ENCODE measurements at places on chromosomes 7 and 10. TPM values are rescaled to one million over a fixed set of nuclear protein-coding genes. Genes with fewer than 3 reads are reported as not detected.

Gene CRHR2
- 0.20 TPM for total RNA-seq

Gene STEAP1B
- 2.0 TPM for total RNA-seq

Gene PDE6C
- not detected for total RNA-seq

Gene INHBA
- 6.5 TPM for total RNA-seq

Gene DNMBP
- 20.0 TPM for total RNA-seq

Gene VSTM4
- total RNA-seq, result 40.5 TPM

Gene TAF5
- 4.9 TPM for total RNA-seq

Gene GIMAP5
- 11.5 TPM for total RNA-seq

Gene FBXL13
- 2.8 TPM for total RNA-seq

Gene SYCE1
- total RNA-seq, result not detected

Gene AGMO
- 1.4 TPM for total RNA-seq

Gene ALOX5
- total RNA-seq, result 9.4 TPM

Gene STEAP1
- total RNA-seq, result 16.3 TPM

Gene TEX36
- not detected for total RNA-seq

Gene SLC13A4
- 0.10 TPM for total RNA-seq

- DNase-seq, result no peak
Observed at GRCh38 chr7:105450177-105450861, 61.6 kb upstream of the SRPK2 start.

- DNase-seq, result no peak
Observed at GRCh38 chr10:127179612-127180250, 16.7 kb downstream of the INSYN2A start.

- no peak for DNase-seq
Observed at GRCh38 chr7:18497800-18498199, 2.3 kb downstream of the HDAC9 start.

- DNase-seq, result no peak
Observed at GRCh38 chr7:16300361-16300895, 120.9 kb downstream of the CRPPA start.

GRCh38 chr10:59586407-59586891 lies 123.2 kb downstream of the SLC16A9 start:
- no peak for DNase-seq

DNA sequence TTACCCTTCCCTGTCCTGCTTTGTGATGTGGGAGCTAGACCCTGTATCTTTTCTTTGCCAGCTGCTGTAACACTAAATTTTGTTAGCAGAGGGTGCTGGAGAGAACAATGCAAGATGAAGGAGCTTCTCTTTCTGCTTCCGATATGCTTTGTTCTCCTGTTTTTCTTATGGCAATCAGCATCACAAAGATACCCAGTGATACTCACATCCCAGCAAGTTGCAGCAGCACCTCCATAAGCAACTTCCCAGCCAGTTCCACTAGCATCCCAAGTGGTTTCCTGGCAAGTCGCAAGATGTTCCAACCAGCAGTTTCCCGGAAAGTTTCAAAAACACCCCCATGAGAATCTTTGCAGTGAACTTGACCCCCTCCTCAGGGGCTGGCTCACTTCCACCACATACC lies 148.6 kb downstream of the IMMP2L start:
- no peak for DNase-seq

DNA sequence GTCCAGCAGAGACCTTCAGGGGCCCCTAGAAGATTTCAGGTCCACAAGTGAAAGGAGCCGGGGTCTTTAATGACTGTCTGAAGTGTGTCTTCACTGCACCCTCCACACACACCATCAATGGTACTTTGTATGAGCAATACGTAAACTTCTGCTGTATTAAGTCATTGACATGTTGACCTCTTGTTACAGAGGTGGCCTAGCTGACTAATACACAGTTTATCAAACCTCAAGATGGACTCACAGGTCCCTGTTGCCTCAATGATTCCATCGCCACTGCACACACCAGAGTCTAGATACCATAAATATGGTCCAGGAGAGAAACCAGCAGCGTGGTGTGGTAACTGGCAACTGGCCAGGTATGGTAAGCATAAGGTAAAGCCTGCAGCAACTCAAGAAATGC lies 19.5 kb downstream of the KCNMA1 start:
- no peak for DNase-seq

GRCh38 chr10:32046151-32046550 lies 10.1 kb downstream of the KIF5B start:
- no peak for DNase-seq

DNA sequence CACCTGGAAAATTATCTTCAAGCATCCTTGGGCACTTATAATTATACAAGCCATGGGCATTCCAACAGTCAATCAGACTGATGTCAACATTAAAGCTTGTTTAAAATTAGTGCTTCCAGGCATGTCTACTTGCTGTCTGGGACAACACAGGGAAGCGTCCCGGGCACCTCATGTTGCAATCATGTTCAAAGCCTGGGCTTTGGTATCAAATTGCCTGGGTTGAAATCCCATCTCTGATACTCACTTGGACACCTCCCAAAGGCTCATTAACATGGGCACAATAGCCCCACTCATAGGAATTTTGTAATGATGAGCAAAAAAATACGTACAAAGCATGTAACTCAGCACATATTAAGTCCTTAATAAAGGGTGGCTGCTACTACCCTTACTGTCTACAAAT lies 14.4 kb downstream of the AIFM2 start:
- DNase-seq, result no peak

DNA sequence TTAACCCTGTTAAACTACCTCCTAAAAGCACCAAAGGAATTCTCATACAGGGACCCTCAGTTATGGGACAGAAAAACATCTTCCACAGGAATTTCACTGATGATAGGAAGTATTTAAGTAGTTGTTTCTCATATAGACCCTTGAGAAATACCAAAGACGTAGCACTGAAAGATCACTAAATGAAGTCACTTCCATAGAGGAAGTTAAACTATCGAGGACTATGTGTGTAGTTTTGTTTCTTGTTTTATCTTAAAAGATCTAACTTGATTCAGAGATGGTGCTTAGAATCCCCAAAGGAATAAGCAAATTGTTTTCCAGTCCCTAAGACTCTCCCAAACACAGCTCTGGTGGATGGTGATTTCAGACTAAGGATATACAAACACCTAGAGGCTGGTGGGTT lies 94.8 kb upstream of the AFAP1L2 start:
- DNase-seq, result no peak

DNA sequence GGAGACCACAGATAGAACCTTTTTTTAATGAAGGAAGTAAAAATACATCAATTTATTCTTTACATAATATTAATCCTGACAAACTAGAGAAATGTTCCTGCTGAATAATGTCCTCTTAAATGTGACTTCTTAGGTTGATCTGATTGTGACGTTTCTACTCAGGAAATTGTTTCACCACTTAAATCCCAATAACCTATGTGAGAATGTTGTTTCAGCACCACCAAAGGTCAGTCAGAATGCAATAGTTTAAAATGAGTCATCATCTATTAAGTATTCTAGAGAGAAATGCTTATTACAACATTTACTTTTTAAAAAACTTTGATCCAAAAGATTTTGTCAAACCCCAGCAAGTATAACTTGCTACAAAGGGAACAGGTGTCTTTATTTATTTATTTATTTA lies 155.4 kb upstream of the CACNA2D1 start:
- no peak for DNase-seq

DNA sequence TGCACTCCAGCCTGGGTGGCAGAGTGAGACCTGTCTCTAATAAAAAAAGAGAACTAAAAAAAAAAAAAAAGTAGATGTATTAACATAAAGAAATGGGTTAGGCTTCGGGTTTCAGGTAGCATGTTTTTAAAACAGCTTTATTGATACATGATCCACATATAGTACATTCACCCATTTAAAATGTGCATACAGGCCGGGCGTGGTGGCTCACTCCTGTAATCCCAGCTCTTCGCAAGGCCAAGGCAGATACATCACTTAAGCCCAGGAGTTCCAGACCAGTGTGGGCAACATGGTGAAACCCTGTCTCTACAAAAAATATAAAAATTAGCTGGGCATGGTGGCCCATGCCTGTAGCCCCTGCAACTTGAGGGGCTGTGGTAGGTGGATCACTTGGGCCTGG lies 39.5 kb downstream of the SNX10 start:
- no peak for DNase-seq

- DNase-seq, result no peak
Observed at GRCh38 chr10:111084366-111085255, 7.8 kb downstream of the ADRA2A start.

DNA sequence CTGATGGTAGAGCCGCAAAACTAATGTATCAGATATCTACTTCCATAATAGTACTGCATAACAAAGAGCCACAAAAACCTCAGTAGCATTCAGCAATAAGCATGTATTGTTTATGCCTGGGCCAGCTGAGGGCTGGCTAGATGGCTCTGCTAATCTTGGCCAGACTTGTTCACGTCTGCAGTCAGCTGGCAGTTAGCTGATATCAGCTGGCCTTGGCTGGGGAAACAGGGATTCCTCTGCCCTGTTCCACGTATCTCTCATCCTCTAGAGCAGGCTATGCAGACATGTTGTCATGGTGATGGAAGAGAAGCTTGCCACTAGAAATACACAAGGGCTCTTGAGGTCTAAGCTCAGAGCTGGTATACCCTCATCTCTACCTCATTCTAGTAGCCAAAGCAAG lies 62.9 kb downstream of the GRM8 start:
- no peak for DNase-seq

- peak; percentile 7 for DNase-seq
Observed at GRCh38 chr7:110375068-110375467, 715.9 kb upstream of the LRRN3 start.

GRCh38 chr10:122336332-122336731 lies 38.2 kb upstream of the PLEKHA1 start:
- no peak for DNase-seq

DNA sequence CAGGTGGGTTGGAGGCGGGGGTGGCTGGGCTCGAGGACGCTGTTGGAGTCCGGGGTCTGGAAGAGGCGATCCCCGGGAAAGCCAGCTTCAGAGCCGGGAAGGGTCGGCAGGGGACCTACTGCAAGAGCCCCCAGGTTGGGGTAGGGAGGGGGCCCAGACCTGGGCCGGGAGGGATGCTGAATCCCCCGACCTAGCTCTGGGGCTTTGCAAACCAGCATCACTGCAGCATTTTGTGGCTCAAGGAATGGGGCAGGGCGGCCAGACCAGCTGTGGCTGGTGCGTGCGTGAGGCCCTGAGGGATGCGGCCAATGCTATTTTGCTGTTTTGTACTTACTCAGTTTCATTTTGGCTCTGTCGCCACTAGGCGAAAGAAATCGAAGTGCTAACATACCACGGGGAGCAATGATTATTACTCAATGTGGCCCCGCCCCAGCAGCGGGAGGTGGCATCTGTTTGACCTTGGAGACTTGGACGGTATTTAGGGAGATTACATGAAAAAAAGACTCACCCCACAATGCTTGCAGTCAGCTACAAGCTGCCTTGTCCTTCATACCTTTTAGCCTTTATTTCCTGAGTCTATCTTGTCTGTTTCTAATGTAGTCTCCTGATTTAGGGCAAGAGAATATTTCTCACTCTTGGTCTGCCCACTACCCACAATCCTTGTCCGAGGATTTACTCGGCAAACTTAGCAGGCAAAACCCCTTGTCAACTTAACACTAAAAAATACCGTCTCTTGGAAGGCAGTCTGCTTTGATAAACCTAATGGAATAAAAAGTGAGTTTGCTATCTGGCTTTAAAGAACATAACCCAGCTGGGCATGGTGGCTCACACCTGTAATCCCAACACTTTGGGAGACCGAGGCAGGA lies 16.2 kb downstream of the HSPB1 start:
- peak; percentile 54 for DNase-seq

DNA sequence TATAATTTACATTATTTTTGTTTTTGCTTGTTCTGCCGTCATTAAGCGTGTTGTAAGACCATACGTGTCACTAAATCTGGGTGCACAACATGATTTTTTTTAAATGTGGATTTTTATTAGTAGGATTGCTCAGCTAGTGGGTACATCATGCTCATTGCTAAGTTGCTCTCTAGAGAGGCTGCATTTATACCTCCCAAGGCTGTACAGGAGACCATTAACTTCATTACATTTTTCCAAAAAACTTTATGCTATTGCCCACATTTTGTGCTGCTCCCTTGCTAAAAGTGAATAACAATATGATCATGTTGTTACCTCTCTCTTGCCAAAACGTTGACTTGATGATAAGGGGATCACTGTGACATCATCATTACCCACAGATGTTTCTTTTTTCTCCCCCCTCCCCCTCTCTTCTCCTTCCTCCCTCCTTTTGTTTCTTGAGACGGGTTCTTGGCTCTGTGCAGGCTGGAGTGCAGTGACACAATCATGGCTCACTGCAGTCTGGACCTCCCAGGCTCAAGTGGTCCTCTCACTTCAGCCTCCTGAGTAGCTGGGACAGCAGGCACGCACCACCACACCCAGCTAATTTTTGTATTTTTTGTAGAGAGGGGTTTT lies 65.1 kb downstream of the BMPR1A start:
- DNase-seq, result peak; percentile 21

DNA sequence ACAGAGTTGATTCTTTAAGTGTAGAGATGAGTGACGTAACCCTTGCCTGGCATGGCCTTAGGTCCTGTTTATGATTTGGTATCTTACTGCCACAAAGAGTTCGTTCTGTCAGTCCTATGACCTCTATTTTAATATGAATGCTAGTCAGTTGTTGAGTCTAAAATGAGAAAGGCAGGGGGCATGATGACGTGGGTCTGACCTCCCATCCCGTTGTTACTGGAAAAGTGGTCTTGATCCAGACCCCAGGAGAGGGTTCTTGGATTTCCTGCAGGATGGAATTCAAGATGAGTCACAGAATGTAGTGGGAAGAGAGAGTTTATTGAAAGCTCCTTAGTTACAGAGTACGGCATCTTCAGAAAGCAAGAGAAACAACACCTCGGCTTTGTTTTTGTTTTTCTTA lies 317.0 kb upstream of the COBL start:
- no peak for DNase-seq

DNA sequence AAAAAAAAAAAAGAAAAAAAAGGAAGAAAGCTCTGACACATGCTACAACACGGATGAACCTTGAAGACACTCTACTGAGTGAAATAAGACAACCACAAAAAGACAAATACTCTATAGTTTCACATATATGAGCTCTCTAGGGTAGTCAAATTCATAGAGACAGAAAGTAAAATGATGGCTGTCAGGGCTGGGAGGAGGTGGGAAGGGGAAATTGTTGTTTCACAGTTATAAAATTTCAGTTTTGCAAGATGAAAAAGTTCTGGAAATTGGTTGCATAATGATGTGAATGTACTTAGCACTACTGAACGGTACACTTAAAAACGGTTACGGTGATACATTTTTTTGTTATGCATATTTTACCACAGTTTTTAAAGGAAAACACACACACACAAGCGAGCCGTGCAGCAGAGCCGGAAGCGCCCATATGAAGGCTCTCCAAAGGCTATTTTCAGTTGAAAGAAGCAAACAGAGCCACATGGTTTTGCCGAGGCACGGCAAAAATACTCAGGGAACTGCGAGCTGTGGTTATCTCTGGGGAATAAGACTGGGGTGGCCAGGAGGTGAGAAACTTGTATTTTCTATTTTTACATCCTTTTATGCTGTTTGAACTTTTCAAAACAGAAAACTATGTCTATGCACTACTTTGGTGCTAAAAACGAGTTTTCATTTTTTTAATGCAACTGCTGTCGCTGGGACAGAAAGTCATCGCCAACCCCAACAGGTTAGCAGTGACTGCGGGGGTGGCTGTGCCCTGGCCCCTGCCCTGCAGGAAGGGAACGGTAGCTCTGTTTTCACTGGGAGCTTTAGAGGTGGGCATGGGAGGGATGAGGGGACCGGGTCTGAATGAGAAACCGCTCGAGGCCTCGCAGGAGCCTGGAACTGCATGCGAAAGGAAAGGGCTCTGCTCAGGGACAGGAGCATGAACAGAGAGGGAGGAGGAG lies 132.9 kb downstream of the OAT start:
- no peak for DNase-seq

GRCh38 chr10:71250842-71251241 lies 38.5 kb downstream of the UNC5B start:
- no peak for DNase-seq
